ENCODE measurements at places on chromosomes 2 and 18.

GRCh38 chr2:177754492-177754873 is 318.1 kb downstream of the PDE11A start:
- no peak for DNase-seq

- no peak for DNase-seq
Observed at GRCh38 chr2:237315170-237315828, 98.7 kb downstream of the COL6A3 start.

DNA sequence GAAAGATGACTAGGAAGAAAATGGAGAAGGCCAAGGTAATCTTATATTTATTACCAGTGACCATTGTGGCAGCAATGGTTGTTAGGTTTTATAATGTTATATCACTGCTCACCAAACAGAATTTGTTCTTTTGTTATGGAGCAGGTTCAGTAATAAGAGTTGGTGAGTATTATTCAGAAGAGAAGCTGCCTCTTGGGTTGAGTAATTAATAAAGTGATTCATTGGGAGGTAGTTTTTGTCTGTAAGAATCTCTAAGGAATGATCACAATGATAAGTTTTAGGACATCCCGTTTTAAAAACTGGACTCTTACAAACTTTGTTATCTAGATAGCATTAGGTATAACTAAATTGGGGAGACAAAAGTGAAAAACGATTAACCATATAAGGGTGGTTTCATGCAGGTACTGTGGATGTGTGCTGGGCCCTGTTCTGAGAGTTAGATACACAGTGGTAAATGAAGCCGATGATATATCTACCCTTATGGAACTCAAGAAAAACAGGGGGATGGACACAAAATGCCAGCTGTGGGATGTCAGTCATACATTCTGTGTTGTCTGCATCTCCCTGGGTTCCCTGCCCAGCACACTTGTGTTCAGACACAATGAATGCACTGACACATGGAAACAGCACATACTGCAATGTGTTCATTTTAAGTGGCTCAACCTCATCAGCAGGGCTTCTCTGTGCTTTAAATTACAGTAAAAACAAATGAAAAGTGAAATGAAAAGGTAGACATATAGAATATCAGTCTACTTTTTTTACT is 7.5 kb downstream of the MAP4K4 start:
- DNase-seq: no peak

DNA sequence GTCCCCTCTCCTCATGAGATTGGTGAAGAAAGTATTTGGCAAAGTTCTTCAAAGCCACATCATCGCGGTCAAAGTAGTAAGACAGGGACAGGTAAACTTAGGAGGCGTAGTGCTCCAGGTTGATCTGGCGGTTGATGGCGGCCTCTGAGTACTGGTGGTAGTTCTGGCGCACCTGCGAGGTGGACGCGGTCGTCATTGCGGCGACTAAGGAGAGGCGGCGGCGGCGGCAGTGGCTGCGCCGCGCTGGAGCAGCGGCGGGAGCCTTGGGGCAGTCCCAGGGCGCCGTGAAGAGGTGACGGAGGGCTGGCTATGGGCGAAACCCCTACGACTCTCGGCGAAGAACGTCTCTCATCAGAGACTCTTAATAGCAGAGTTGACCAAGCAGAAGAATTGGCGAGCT is 107.2 kb upstream of the UBE2E3 start:
- no peak for DNase-seq

- DNase-seq: no peak
Observed at GRCh38 chr18:45221363-45221762, 393.9 kb upstream of the SLC14A2 start.

DNA sequence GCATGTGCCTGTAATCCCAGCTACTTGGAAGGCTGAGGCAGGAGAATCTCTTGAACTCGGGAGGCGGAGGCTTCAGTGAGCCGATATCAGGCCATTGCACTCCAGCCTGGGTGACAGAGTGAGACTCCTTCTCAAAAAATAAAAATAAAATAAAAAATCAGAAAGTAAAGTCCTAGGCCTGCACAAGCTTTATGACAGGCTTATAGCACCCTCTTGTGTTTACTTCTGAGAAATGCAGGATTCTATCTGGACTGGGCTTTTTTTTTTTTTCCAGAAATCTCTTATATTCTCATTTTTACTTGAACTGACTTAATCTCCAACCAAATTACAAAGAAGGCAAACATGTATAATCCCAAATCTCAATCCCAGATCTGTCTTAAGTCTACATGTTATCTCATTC is 26.1 kb upstream of the REG3G start:
- DNase-seq: no peak

DNA sequence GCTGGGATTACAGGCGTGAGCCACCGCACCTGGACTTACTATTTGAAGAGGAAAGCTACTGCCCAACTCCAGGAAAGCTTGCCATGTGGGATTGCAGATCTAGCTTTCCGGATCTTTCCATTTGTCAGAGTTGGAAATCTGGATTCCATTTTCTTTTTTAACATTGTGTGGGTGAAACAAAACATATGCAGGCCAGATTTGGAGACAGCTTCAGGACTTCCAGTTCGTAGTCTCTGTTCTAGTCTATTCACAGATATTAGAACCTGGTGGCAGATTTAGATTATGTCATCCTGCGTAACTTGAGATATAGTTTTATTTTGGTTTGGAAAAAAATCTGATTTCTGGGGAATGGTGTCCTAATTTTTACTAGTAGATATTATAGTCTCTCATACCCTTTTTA is 70.5 kb downstream of the ZNF236 start:
- DNase-seq: no peak

GRCh38 chr2:85710687-85711577 is 16.8 kb downstream of the GNLY start:
- DNase-seq: no peak

GRCh38 chr18:55256226-55256928 is 297.1 kb upstream of the CCDC68 start:
- no peak for DNase-seq

GRCh38 chr18:31093880-31094279 is 8.3 kb downstream of the DSC2 start:
- no peak for DNase-seq

- DNase-seq: no peak
Observed at GRCh38 chr2:75612108-75612861, 34.3 kb upstream of the MRPL19 start.

DNA sequence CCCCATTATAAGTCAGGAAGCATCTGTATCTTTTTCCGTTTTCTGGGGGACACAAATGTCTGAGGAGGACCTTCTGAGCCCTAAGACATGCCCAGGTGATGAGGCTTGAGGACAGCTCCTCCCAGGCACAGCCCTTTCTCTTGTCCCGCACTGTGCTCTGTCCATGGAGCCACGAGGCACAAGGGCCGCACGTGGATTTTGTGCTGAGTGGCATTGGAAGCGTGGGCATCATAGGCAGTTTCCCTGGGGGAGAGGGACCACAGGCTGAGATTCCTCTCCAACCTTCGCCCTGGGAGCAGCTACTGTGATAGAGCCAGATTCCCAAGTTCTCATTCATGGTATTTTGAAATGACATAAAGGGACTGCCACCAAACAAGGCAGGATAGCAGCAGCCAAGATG is 139.9 kb downstream of the SH3RF3 start:
- no peak for DNase-seq

Measured in stimulated activated naive B cell treated with anti-CD40 and anti-IgM and Interleukin-4, amounts not matched to agents 10 μg/mL and 1 μg/mL and 100 μg/mL, for 72 hours (primary cell).